ENCODE measurements at places on chromosomes 3 and 15.

DNA sequence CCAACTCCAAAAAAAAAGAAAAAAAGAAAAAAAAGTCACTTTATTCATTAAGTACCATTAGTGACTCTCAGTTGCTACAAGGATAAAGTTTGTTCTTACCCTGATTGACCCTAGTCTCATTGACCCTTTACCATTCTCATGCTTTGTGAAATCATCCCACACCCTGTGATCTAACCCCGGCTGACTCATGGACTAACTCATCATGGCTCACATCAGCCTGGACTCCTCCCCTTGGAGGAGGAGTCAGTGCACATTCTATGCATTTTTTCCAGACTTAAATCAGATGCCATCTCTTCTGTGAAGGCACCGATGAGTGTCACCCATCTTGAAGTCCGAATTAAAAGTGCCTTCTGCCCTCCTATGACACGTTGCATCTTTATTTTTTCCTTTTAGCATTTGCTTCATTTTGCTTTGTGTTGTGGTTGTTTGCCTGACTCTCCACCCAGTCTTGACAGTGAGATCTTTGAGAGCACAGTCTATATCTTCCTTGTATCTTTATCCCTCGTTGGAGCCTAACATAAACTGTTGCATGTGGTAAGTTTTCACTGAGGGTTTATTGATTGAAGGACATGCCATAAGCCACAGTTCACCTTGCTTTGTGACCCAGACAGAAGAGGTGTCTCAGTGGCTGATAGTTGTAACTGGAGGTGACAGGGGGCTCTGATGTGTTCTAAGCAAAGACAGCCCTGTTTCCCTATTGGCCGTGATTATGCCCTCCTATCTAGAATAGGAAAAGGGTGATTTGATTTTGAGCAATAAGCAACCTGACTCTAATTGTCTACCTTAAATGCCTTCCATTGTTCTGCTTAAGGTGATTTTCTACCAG is 72.1 kb downstream of the IL1RAP start:
- DNase-seq = peak; percentile 92

- no peak for DNase-seq
These were observed 5.3 kb downstream of the PLA2G4D start for GRCh38 chr15:42088801-42089640.

DNA sequence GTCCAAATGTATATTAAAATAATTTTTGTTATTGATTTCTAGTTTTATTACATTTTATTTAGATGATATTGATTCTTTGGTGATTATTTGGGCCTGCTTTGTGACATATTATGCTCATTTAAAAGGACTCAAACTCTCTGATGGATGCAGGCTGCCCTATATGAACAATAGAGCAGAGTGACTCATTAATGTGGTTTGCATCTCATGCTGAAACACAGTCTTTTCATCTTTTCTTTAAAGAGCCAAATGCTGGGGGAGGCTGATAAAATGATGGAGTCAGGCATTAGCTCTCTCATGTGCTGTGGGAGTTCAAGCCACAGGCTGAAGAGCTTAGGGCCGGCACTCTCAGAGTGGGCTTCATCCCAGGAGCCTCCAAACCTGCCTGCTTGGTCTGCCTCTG is 7.2 kb downstream of the PLA1A start:
- peak; percentile 75 for DNase-seq

DNA sequence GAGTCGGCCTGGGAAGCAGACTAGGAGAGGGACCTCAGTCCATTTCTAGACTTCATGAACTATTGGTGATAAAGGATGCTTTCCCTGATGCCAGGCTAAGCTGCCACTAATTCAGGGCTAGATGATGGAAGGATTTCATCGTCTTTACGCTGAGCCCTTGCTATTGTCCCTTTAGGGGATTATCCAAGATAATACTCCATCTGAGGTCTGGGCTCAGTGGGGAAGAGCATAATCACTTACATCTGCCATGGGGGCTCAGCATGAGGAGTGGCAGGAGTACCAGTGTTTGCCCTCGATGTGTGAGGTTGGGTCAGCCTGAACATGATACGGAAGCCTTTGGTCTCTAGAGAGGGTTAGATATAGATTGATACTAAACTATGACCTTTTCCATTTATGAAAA is 47.3 kb downstream of the PTPRG start:
- no peak for DNase-seq

- DNase-seq = no peak
These were observed 302.7 kb downstream of the AGBL1 start for GRCh38 chr15:86382341-86382740.

DNA sequence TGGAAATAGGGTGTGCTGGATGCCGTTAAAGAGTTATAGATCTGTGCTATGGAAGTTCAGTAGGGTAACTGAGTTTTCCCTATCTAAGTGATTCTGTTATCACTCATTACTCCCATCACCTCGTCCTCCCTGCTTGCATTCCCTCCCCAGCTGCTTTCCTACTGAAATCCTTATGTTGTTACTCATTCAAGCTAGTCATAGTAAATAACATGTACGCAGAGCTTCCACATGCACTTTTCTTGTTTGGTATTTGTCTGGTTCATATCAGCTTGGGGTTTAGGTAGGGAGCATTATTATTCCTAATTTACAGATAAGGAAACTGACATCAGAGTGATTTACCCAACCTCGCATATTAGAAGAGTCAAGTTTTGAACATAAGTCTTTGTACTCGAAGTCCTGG is 135.1 kb downstream of the HCN4 start:
- no peak for DNase-seq

GRCh38 chr3:182869059-182869458 is 75.8 kb downstream of the ATP11B start:
- DNase-seq = no peak

DNA sequence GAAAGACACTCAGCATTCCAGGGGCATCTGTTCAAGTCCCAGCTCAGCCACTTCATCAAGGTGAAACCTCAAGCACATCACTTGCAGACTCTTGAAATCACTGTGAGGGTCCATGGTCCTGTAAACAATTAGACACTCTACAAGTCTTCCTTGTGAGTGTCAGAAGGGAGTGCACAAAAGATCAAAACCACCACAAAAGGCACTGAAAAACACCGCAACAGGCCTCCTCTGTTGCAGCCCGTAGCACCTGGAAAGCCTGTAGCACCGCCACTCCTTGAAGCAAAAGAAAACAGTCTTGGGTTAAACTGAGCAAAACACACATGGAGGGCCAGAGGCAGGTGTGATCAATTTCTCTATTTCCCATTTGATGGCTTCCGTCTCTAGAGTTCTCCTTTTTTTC is 63.8 kb upstream of the SNRK start:
- DNase-seq = no peak

DNA sequence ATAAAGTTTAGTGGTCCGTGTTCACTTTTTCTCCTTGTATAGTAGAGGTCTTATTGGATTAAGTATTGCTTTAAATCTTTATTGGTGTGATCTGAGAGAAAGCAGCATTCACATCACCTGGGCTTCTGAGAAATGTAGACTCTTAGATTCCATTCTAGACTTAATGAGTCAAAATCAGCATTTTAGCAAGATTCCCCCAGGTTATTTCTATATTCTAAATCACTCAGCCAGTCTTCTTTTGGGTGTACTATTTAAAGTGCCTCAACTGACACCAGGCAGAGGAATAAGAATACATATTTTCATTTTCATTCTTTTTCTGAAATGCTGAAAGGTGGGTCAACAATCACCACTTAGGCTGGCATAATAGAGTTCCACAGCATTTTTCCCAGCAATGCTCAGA is 481.7 kb downstream of the TUSC7 start:
- no peak for DNase-seq

- DNase-seq = no peak
These were observed 409.8 kb downstream of the FGF12 start for GRCh38 chr3:192317564-192317963.

DNA sequence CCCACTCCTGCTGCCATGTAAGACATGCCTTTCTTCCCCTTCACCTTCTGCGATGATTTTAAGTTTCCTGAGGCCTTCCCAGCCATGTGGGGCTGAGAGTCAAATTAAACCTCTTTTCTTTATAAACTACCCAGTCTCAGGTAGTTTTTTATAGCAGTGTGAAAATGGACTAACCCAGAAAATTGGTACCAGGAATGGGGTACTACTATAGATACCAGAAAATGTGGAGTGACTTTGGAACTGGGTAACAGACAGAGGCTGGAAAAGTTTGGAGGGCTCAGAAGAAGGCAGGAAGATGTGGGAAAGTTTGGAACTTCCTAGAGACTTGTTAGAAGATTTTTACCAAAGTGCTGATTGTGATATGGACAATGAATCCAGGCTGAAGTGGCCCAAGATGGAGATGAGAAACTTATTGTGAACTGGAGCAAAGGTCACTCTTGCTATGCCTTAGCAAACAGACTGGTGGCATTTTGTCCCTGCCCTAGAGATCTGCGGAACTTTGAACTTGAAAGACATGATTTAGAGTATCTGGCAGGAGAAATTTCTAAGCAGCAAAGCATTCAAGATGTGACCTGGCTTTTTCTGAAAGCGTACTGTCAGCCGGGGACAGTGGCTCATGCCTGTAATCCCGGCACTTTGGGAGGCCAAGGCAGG is 52.7 kb downstream of the TMCC1 start:
- DNase-seq = no peak

- DNase-seq = peak; percentile 17
These were observed 1.4 kb downstream of the MAPK6 start for GRCh38 chr15:52020221-52021085.

DNA sequence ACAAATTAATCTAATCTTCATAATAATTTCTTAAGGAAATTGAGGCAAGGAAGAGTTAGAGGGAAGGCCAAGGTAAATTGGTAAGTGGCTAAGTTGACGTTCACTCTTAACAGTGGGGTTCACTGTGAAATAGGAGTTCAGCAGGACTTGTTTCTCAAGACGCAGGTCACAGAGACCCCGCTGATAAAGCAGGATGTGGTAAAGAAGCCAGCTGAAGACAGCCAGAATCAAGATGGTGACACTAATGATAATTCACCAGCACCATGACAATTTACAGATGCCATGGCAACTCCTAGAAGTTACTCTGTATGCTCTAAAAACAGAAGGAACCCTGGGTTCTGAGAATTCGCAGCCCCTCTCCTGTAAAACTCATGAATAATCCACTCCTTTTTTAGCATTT is 100.1 kb upstream of the CTDSPL start:
- DNase-seq = no peak

DNA sequence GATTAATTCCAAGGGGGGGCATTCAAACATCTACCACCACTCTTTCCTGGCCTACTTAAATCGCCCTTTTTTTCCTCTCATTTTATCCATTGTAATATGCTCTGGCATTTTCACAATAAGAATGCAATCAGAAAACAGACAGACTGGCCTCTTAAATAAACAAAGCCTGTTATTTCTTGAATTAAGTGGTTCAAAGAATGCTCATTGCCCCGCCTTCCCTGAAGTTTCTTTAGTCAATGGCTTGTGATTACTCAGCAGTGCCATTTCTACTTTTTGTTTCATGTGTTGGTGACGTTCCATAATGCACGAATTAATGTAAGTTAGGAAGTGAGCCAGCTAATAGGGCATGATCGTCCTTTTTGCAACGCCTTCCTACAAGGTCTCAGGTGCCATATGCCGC is 68.0 kb downstream of the FBN1 start:
- no peak for DNase-seq

GRCh38 chr3:86562090-86562489 is 428.9 kb downstream of the VGLL3 start:
- DNase-seq = no peak

DNA sequence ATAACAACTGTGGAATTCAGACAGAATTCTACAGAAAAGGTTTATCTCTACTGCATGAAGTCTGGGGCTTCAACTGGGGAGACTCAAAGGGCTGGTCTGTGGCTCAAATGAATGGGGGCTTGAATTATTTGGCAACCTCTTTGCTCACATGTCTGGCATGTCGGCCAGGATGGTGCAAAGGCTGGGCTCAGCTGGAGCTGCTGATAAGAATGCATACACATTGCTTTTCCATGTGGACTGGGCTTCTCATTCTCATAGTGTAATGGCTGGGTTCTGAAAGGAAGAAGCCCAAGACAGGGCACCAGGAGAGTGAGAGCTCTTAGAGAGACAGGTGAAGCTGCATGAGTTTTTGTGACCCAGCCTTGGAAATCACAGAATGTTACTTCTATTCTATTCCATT is 194.3 kb upstream of the SGO1 start:
- no peak for DNase-seq

GRCh38 chr15:38046257-38047051 is 112.0 kb downstream of the TMCO5A start:
- peak; percentile 50 for DNase-seq

DNA sequence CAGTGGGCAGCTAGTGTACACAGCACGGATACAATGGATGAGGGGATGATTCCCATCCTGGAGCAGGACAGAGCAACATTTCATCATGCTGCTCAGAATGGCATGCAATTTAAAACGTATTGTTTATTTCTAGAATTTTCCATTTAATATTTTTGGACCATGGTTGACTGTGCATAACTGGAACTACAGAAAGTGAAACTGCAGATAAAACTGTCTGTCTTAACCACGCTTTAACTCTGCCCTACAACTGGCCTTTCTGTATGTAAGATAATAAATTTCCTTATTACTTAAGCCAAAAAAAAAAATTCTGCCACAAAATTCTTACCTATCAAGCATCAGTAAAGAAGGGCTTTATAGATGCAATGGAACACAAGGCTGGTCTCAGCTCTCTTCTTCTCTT is 33.4 kb downstream of the AP3S2 start:
- DNase-seq = no peak

GRCh38 chr3:15726043-15726442 is 71.7 kb downstream of the ANKRD28 start:
- peak; percentile 38 for DNase-seq

- no peak for DNase-seq
These were observed 819.9 kb upstream of the GBE1 start for GRCh38 chr3:82581350-82581749.

DNA sequence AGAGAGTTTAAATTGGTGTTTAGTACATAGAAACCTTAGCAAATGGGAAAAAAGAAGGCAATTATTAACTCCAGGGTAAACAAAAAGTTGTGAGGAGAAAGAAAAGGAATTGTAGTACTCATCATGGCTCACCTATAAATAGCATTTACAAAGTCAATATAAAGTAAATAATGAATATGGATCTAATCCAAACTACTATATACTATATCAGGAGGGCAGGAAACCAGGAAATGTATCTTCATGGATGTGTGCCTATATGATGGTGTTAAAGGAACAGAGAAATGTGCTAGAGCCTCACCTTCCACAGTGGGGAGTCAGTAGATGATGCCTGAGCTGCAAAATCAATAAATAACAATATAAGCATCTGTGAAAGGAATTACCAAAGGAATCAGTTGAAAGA is 208.9 kb downstream of the FAM43A start:
- DNase-seq = no peak

GRCh38 chr3:195201295-195201694 is 69.7 kb downstream of the XXYLT1 start:
- DNase-seq = no peak
